Activated T-helper 2 cell treated with anti-CD3 and anti-CD28 coated beads, Interferon-gamma antibody, Interleukin-2, Interleukin-4, amounts not matched to agents 10 μg/mL and 5 μg/mL and 100 μg/mL, durations not matched to agents 14 hours and 24 hours and 36 hours (primary cell): ENCODE measurements at places on chromosomes 4 and X.

- DNase-seq = no peak
Observed at GRCh38 chr4:164288578-164288977, 465.4 kb upstream of the SMIM31 start.

DNA sequence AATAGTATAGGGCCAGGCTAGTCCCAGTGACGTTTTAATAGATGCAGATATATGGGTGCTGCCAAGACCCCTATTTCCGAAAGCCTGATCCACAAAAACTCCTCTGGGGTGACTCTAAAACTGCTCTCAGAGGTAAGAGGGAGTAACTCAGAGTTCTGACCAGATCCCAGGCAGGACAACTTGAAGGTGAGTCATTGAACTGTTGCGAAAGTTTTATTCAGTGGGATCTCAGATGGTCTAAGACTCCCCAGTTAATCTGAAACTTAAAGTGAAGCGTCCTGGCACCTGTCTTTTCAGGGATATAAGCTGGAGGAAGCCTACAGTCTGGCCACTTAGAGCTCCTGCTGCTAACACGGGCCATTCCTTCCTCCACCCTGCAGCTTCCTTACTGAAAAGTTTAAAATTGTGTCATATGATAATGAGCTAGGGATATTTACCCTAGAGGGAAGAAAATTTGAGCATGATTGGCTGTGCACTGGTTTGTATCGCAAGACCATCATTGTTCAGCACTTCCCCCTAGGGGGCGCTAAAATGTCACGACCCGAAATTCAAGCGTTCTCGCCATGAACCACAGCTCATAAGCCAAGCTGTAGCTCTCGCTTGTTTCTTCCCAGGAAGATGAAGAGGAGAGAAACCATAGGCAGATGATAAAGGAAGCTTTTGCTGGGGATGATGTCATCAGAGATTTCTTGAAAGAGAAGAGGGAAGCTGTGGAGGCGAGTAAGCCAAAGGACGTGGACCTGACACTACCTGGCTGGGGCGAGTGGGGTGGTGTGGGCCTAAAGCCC is 19.5 kb downstream of the UTP14A start:
- DNase-seq = peak; percentile 53

GRCh38 chr4:117417856-117418255 is 332.5 kb upstream of the TRAM1L1 start:
- no peak for DNase-seq

DNA sequence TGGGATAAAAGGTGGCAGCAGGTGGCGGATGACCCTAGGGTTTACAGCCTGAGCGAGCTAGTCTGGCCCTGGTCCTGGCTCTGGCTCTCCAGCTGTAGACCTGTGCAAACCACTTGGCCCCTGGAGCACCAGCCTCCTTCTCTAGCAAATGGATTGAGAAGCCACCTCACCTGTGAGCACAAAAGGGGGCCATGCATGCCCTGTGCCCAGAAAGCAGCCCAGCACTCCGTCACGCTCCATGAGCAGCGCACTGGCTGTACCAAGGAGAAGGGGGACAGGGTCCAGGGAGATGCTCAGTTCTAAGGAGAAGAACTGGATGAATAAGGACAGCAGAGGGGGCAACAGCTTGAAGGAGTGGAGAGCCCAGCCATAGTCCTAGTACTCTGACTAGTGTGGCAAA is 46.9 kb upstream of the C4orf50 start:
- no peak for DNase-seq

GRCh38 chrX:133670383-133670782 is 255.1 kb upstream of the GPC4 start:
- DNase-seq = no peak

DNA sequence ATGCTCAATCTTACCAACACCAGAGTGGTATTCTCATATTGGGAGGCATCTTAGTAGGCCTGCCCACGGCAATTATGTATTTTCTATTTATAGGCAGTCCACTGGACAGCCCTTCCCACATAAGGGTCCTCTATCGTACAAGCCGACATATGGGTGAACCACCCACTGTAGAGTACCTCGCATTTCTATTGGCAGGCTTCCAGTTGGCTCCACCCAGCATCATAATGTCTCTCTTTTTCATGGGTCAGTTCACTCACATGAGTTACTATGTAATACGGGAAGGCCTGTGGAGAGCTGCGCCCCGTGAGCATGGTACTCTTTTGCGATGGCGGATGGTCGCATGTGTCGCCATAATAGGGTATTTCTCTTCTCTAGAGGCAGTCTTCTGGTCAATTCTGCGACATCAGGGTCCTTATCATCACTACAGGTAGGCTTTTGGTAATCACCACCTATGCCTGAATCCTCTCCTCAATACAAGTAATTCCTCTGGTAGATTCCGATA is 29.4 kb upstream of the FOXR2 start:
- no peak for DNase-seq

GRCh38 chr4:89006307-89006706 is 50.7 kb downstream of the FAM13A start:
- DNase-seq = no peak

- DNase-seq = no peak
Observed at GRCh38 chr4:48831532-48832030, 693 bp downstream of the OCIAD1 start.

- DNase-seq = no peak
Observed at GRCh38 chr4:146302822-146303221, 88.5 kb downstream of the REELD1 start.

GRCh38 chr4:75723163-75724065 is 963 bp upstream of the USO1 start:
- DNase-seq = no peak

DNA sequence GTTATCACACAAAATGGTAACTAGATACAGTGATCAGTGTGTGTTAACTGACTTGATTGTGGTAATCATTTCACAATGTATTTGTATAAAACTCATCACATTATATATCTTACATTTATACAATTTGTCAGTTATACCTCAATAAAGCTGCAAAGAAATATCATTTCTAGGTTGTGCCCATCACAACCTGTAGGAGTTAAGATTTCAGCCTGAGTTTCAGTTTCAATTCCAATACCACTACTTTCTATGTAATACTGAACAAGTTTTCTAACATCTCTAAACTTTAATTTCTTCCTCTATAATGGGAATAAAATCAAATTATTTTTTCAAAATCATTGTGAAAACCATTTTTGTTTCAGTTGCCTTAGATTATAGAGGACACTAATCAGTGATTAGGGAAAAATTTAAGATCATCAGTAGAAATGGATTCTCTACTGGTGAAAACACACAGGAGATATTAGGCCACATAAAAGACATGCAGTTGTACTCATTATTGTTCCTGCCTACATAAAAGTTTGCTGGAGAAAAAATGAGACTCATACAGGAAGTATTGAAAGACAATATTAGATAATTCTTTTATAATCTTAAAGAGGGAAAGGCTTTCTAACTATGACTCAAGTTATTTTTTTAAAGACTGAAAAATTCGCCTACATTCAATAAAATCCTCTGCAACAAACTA is 18.4 kb upstream of the TBC1D1 start:
- no peak for DNase-seq

DNA sequence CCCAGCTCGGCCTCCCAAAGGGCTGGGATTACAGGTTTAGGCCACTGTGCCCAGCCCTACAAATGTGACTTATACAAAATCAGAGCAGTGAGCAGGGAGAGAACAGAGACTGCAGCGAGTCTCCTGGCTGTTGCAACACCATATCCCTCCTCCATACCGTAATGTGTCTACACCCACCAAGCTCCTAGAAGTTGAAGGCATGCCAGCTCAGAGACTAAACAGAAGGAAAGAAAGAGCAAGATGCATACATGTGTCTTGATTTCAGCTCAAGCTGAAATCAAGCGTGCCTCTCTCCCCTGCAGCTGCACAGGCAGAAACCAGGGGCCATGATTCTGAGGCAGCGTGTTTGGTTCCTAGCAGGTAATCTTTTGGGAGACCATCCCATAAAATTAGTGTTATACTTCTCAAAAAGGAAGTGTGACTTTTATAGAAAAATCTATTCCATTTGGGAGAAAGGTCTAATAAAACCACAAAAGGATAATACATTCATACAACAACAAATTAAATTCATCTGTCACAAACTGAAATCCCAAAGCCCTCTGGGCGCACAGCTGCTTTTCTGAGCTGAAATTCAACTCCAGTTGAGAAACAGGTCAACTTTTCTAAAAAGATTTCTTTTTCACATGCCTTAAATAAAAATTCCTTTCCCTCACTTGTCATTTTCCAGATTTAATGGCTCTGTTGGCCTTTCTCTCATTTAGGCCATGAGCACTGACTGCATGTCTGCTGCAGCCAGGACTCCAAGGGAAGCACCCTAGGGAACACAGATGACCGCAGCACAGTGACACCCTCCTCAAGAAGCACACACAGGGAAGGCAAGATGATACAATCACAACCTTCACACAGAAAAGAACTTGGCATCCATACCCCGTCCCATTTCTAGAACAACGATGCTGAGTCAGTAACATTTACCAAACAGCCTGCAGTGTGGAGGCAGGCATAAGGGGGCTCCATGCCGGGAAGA is 34.4 kb downstream of the AFAP1 start:
- DNase-seq = no peak

DNA sequence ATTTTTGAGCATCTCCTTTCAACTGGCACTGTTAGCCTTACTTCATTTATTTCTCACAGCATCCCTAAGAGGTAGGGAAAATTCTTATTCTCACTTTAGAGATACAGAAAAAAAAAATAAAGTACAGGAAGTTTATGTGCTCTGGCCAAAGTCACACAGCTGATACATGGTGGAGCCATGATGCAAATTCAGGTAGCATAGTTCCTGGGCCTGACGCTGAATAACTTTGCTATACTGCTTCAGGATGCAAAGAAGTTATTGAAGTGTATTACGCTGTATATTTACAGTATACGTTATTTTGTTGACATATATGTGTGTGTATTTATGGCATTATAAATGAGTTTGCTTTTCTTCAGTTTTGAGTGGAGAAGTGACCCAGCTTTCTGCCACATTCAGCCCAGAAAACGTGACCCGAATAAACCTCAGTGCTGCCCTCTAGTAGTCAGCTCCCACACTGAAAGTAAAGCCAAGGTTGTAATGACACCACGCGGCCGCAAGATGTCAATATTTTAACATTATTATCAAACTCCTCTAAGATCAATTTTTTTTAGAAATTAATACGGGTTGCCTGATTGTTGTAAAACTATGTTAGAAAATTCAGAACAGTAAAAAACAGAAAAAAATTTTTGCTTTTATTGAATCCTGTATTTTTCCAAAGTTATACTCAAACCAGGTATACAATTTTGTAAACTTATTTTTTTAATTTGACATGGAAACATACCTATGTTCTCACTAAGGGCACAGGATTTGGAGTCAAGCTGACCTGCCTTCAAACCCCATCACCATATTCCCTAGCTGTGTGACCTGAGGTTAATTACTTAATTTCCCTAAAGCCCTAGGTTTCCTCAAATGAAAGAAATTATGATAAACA is 3.8 kb upstream of the GUCY2F start:
- peak; percentile 31 for DNase-seq

DNA sequence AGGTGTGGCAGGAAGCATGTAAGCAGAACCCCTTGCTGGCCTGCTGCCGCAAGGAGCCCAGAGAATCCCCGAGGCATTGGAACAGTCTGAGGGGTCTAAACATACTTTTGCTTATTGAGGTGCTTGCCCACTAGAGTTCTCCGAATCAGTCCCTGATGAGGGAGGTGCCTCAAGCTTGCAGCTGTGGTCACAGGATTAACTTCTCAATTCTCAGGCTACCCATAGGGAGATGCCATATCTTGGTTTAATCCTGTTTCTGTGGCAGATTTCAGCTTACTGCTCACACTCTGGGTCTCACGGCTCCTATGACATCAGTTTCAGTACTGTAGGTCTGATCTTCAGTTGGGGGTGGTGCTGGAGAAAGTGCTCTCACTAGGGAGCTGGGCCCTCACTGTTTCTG is 39.9 kb downstream of the CCNG2 start:
- peak; percentile 36 for DNase-seq

DNA sequence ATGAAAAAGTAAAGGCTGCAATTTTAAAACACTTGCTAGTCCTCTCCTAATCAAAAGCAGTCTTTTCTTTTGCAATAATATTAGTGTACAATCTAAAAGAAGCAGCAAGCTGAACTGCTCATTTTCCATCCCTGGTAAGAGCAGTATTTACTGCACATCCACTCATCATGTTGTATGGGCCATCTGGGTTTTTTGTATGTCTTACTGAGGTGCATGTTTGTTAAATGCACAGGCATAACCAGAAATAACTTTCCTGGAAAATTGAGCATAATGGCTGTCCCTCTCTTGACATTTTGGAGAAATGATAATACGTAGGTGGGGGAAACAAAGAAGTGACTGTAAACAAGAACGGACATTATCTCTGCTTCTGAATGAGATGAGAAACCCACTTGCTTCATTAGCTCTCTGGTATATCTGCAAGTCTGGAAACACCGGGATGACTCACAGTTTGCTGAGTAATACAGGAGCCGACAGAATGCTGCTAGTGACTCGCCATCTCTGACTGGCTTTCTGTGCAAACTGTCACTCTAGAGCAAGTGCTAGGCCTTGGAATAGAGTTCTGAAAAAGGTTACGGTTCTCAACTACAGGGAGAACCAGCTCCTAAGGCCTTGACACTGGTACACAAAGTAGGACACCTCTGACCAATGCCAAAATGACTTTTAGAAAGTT is 85.7 kb upstream of the MTM1 start:
- peak; percentile 30 for DNase-seq

GRCh38 chr4:155241664-155242063 is 33.2 kb downstream of the NPY2R start:
- no peak for DNase-seq

GRCh38 chr4:160826339-160826679 is 1337.5 kb downstream of the FSTL5 start:
- DNase-seq = no peak

DNA sequence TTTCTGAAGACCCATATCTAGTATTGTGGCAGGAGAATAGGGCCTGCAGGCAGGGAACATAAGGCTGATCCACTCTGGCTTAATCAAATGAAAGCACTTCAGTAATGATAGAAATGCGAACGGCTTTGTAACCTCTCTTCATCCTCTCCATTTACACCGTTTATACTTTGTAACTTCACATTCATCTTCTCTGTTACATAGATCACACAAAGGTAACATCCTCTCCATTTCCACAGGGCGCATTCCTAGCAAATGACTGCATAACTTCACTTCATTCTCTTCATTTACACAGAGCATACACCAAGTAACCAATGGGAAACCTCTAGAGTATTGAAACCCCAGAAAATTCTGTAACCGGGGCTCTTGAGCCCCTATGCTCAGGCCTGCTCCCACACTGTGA is 65.5 kb upstream of the SLC34A2 start:
- DNase-seq = no peak

- no peak for DNase-seq
Observed at GRCh38 chr4:108512615-108513505, 107.5 kb upstream of the RPL34 start.

DNA sequence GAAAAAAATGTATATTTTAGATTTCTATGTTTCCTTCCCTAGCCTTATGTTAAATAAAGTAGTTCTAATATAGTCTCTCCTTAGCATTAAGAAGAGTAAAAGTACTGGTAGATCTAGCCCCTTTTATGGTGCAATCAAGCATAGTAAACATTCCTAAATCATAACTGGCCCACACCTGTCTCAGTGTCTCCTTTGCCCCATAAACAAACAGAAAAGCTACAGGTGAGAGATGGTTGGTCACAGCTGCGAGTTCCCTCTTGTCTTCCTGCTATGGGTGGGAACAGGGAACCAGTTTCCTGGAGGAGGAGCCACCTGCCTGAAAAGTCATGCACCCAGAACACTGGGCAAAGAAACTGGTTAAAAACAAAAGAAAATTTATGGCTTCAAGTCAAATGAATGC is 16.6 kb downstream of the SOWAHB start:
- no peak for DNase-seq
